ENCODE measurements at places on chromosomes 3 and 15. TPM values are rescaled to one million over a fixed set of nuclear protein-coding genes. Genes with fewer than 3 reads are reported as not detected.

The ALDH1L1 gene
- 0.25 TPM for total RNA-seq

The HEG1 gene
- total RNA-seq = 44.8 TPM

The P3H2 gene
- 67.0 TPM for total RNA-seq

The LRRC15 gene
- total RNA-seq = under 0.01 TPM

The TMED3 gene
- total RNA-seq = 126 TPM

The ISLR2 gene
- 1.5 TPM for total RNA-seq

The ARMC8 gene
- 22.4 TPM for total RNA-seq

The C3orf33 gene
- 0.81 TPM for total RNA-seq

The CADPS gene
- total RNA-seq = not detected

The SLC12A1 gene
- total RNA-seq = under 0.01 TPM

The KIF7 gene
- 10.0 TPM for total RNA-seq

The ANKRD34C gene
- not detected for total RNA-seq

The ARPP21 gene
- total RNA-seq = 0.49 TPM

The SI gene
- total RNA-seq = not detected

The SPESP1 gene
- 1.3 TPM for total RNA-seq

The NUSAP1 gene
- total RNA-seq = 118 TPM

The ADIPOQ gene
- total RNA-seq = not detected

The MYH15 gene
- under 0.01 TPM for total RNA-seq

The SCN11A gene
- total RNA-seq = not detected

The RPP25 gene
- total RNA-seq = 8.7 TPM

The PLOD2 gene
- 37.3 TPM for total RNA-seq

The SLC22A13 gene
- total RNA-seq = 0.16 TPM

The DPPA4 gene
- not detected for total RNA-seq

The CCDC14 gene
- total RNA-seq = 27.2 TPM

The UBL7 gene
- 64.4 TPM for total RNA-seq

The GREM1 gene
- total RNA-seq = 78.7 TPM

The WDR72 gene
- total RNA-seq = 1.6 TPM

The MFN1 gene
- total RNA-seq = 18.9 TPM

The IQCF5 gene
- not detected for total RNA-seq

The DAPK2 gene
- total RNA-seq = 0.16 TPM

The MUC20 gene
- total RNA-seq = 0.38 TPM

The SRGAP3 gene
- total RNA-seq = 0.33 TPM

The A4GNT gene
- not detected for total RNA-seq

The SLC27A2 gene
- under 0.01 TPM for total RNA-seq

The TMEM45A gene
- total RNA-seq = 5.4 TPM
